Activated naive CD8-positive, alpha-beta T cell treated with anti-CD3 and anti-CD28 coated beads for 36 hours (primary cell): ENCODE measurements at places on chromosomes 7 and 10.

DNA sequence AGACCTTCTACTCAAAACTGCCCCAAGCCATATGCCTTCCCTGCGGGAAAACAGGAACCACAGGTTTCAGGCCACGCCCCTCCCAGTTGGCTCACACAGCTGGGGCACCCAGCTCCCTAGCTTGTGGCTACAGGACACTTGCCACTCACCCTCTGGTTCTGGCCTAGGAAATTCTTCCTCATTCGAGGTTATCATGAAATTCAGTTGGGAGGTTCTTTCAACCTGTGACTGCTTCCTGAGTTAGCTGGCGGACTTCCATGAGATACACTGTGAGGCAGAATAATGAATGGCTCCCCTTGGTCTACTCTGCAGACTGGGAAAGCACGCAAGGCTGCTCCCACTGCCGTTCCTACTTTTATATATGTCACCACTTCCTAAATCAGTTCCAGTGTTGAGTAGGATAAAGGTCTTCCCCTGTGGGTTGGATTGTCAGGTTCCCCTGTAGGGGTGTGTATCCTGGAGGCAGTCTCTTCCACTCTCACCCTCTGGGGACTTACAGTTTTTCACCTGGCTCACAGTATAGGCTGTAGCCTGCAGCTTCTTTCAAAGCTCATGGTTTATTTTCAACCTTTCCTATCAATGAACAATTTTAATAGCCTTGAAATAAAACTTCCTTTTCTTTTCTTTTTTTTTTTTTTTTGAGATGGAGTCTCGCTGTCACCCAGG, 37.0 kb downstream of the GPR22 start:
- no peak for DNase-seq

GRCh38 chr7:52261057-52261456, 774.4 kb upstream of the POM121L12 start:
- DNase-seq = no peak

DNA sequence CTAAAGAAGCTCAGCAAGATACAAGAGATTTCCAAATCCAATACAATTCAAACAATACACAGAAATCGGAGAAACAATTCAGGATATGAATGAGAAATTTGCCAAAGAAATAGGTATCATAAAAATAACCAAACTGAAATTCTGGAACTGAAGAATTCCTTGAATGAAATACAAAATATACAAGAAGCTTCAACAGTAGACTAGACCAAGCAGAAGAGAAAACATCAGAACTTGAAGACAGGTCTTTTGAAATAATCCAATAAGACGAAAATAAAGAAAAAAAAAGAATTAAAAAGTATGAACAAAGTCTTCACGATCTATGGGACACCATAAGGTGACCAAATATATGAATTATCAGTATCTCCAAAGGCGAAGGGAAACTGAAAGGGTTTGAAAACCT, 2.8 kb upstream of the IFIT2 start:
- DNase-seq = no peak

GRCh38 chr7:76262683-76263402, 39.6 kb upstream of the HSPB1 start:
- peak; percentile 37 for DNase-seq

DNA sequence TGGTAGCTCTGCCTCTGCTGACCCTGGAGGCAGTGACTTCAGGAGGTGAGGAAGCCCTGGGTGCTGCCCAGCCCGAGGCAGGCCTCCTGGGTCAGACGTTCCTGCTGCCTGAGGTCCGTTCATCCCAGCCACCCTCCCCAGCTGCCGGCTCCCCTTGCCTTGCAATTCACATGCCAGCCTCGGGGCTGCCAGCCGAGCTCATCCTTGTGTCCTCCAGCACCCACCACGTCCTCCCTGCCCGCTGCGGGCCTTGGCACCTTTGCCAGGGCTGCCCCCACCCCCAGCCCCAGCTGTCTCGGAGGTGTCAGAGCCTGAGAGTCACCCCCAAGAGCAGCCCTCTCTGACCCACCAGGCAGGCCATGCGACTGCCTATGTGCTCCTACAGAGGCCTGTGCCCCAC, 162.1 kb upstream of the RNF32 start:
- no peak for DNase-seq

DNA sequence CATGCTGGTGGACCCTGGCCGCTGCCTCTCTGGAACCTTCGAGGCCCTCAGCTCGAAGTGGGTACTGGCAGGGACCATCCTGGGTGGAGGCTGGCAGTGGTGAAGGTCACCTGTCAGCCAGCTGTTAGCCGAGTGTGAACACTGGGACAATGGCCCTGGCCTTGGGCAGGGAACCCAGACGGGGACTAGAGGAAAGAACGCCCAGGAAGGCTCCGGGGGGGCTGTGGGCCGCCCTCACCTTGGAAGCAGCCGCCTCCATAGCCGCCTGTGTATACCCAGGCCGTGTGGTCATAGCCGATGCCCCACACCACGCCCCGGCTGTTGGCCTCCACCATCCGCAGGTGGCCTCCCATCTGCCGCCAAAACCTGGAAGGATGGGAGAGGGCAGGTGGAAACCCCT, 17.6 kb downstream of the BHLHA15 start:
- DNase-seq = no peak

- DNase-seq = no peak
Observed at GRCh38 chr7:134654104-134654775, 7.6 kb downstream of the BPGM start.
